ENCODE measurements at places on chromosomes 1 and 21.
A peak's percentile ranks its signal among the peaks of the same experiment; 100 is the strongest.

DNA sequence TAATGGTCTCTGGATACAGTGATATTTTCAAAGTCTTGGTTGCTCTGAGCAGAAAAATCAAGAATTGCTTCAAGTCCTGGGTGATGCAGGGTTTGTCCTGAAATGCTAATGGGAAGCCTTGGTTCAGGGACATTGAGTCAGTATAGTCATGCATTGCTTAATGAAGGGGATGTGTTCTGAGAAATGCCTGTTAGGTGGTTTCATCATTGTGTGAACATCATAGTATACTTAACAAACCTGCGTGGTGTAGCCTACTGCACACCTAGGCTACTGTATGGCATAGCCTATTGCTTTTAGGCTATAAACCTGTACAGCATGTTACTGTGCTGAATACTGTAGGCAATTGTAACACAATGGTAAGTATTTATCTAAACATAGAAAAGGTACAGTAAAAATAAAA, 36.4 kb downstream of the TBCE start:
- DNase-seq = no peak

- no peak for DNase-seq
These were observed 544.4 kb upstream of the PKN2 start for GRCh38 chr1:88139633-88140032.

- no peak for DNase-seq
These were observed 3.2 kb upstream of the HMGB4 start for GRCh38 chr1:33860671-33861070.

DNA sequence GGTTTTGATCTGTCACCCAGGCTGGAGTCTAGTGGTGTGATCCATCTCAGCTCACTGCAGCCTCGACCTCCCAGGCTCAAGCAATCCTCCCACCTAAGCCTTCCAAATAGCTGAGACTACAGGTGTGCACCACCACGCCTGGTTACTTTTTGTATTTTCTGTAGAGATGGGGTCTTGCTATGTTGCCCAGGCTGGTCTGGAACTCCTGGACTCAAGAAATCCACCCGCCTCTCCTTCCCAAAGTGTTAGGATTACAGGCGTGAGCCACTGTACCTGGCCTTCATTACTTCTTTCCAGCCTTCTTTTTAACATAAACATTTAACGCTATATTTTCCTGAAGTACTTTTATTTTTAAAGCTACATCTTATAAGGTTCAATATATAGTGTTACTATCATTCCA, 18.4 kb upstream of the HMGCL start:
- no peak for DNase-seq

GRCh38 chr21:27154451-27155129, 187.7 kb upstream of the ADAMTS5 start:
- DNase-seq = no peak

GRCh38 chr1:12202190-12202497, 27.7 kb upstream of the VPS13D start:
- DNase-seq = no peak

- peak; percentile 80 for DNase-seq
These were observed 9.3 kb downstream of the MAP3K6 start for GRCh38 chr1:27357281-27358037.
